ENCODE measurements at places on chromosomes 5 and 9.

- no peak for ATAC-seq
These were observed 50.3 kb downstream of the FYB1 start for GRCh38 chr5:39169081-39169480.

DNA sequence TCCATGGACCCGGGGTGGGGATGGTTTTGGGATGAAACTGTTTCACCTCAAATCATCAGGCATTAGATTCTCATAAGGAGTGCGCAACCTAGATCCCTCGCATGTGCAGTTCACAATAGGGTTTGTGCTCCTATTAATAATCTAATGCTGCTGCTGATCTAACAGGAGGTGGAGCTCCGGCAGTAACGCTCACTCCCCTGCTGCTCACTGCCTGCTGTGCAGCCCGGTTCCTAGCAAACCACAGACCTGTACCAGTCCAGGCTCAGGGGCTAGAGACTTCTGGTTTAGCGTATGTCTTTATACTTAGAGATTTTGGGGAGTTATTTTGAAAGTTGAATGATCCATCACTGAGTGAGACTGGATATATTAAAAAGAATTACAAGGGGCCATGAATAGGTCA is 50.2 kb downstream of the RICTOR start:
- ATAC-seq: peak; percentile 36

GRCh38 chr9:90219548-90220118 is 423.0 kb downstream of the DIRAS2 start:
- peak; percentile 55 for ATAC-seq

- ATAC-seq: no peak
These were observed 247.0 kb upstream of the SLC30A5 start for GRCh38 chr5:68846828-68847227.

DNA sequence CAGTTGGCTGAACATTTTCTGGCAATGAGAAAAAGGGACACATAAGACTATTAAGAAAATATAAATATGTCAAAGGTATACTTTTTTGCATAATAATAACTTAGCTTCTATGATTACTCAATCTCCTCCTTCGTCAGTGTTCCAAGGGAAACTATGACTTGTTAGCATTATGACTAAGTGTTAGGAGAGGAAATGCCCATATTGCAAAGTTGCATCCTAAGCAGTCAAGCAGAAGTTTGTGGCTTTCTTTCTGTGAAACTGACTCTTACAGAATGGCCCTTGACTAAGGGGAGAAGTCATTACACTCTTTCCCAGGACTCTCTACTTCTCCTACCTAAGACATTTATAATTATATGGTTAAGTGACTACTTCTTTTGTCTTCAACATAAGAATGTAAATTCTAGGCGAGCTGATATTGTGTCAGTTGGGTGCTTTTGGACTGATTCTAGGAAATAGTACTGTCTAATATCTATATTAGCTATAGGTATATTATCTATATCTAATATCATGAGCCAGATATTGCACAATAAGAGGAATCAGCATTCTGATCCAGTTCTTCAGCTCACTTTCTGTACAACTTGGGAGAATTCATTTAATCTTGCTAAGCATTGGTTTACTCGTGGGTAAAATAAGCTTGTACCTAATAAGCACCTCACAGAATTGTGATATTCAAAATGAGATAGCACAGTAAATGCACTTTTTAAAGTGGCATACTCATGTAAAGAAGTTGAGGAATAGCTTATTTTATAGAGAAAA is 16.4 kb upstream of the SPINK6 start:
- no peak for ATAC-seq

- no peak for ATAC-seq
These were observed 73.7 kb downstream of the PPARGC1B start for GRCh38 chr5:149803641-149804468.

DNA sequence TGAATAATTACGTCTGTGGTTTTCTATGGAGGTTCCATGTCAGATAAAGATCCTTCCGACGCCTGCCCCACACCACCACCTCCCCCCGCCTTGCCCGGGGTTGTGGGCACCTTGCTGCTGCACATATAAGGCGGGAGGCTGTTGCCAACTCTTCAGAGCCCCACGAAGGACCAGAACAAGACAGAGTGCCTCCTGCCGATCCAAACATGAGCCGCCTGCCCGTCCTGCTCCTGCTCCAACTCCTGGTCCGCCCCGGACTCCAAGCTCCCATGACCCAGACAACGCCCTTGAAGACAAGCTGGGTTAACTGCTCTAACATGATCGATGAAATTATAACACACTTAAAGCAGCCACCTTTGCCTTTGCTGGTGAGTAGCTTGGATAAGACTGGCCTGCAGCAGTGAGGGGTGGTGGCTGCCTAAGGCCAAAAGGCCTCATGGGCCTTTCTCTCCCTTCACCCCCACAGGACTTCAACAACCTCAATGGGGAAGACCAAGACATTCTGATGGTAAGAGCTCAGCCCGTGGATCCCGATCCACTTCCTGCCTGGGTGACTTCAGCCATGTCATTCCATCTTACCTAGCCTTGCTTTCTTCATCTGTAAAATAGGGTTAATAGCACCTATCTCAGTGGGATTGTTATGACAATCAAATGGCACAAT is at the start of gene IL3:
Gene IL3, plus strand, starts transcription at position 155 of the 661 bp plus-strand sequence. Its CDS starts 52 bp downstream, at position 207.
- ATAC-seq: no peak

DNA sequence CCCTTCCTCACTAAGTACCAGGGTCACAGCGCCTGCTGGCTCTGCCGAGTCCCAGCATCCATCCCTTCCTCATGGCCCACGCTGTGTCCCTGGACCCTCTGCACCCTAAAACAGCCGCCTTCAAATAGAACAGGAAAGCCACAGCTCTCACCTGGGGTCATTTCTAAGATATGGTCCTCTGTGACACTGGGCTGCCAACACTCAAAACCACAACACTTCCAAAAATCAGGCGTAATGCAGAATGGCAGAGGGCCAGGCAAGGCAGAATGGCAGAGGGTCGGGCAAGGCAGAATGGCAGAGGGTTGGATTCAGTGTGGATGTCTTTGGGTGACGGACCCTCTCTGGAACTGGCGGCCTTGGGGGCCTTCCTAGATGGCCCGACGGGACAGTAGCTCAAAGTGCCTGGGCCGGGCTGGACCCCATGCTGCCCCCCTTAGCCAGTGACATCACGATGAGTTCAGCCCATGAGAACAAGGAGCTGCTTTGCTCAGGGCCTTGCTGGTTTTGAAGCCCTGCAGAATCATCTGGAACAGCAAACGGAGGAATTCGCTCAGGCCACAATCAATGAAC is 35.3 kb downstream of the ZDHHC11B start:
- no peak for ATAC-seq

DNA sequence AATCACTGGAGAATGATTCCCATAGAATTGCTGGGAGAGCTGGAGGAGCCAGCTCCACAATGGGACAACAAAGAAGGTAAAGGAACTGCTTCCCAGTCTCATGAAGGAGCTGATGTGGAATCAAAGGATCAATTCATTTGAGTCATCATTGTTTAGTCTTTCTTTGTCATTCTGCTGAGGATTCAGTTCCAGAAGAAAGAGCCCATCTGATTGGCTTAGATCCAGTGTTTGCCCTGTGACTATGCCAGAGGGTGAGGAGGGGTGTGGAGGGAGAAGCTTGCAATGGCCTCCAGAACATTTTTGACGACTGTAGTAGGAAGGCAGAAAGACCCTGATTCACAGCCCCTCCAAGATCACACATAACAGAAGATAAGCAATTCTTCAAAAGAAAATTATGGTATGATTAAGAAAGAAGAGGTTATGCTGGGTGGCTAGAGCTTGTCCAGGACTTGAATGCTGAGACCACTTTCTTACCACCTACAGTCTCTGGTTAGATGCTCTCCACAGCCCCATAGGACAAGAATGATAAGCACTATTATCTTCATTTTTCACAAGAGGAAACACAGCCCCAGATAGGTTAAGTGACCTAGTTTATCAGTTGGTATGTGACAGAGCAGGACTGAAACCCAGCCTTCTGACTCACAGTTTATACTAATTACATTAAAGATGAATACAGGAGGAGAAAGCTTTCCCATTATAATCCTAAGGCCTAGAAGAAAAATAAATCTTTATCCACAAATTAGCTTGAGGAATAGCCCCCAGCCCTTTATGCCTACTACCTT is 363.1 kb downstream of the PRELID2 start:
- ATAC-seq: no peak

DNA sequence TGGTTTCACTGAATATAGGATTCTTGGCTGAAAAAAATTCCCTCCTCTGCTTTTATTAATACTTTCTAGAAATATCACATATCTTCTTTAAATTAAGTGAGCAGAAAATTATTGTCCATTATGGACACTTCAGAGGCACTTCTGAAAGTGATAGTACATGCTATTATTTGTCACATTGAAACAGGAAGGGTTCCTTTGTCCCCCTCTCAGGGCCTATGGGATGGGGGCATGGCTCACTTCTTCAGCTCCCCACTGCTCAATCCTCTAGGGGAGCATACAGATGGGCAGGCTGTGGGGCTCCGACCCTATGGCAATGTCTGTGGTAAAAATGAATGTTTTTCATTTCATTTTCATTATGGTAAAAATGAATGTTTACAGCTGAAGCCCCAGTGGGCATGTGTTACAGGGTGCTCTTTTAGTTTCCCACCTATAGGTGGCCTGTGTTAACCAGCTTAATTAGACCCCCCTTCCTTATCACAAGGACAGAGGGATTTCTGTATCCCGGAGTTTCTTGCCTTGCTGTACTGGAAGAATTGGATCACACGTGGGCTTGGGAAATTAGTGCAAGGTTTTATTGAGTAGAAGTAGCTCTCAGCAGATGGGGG is 1225.2 kb downstream of the PTPRD start:
- no peak for ATAC-seq

DNA sequence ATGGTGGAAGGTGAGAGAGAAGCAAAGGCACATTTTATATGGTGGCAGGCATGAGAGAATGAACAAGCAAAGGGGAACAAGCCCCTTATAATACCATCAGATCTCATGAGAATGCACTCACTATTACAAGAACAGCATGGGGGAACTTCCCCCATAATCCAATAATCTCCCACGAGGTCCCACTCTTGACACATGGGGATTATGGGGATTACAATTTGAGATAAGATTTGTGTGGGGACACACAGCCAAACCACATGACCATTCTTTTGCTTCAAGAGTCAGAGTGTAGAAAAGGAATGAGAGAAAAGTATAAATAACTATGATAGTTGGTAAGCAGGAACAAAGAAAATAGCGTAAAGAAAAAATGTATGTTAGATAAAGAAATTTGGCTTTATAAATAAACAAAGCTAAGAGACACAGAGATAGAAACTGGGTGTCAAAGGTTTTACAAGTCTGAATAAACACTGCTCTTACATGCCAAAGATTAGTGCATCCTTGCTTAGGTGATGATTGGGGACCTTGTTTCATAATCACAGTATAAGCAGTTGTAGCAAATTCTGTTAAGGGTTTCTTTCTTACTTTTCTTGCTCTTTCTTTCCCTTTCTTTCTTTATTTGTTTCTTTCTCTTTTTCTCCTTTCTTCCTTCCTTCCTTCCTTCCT is 91.9 kb upstream of the PAPPA start:
- ATAC-seq: no peak

DNA sequence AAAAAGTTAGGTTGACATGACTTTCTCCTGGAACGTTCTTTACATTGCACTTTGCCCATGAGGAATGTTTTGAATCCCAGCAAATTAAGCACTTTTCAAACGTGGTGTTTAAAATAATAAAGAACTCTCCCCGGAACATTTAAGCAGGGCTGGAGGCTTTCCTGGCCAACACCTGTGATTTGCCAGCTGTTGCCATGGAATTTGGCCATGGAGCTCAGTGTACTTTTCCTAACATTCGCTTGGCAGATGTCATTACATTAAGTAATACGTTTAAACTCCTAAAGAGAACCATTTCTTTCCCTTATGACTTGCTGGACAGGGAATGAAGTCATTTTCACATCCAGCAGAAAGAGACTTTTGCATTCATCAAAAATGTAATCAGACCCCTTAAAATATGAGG is 146.1 kb downstream of the GAS1 start:
- ATAC-seq: no peak

DNA sequence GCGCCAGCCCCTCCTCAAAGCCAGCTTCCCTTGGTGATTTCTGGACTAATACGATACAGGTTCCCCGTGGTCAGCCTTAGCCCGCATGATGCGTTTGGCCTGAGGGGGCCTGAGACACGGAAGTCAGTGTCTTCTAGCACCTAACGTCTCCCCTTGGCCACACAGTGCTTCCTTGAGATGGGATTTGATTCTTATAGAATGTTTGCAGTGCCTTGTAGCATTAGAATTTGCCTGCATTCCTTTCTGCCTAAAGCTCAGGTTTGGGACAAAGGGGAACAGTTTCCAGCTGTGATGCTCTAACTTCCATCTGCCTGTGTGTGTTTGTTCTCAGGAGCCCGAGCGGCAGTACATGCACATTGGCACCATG is 34.4 kb downstream of the CFAP90 start:
- ATAC-seq: peak; percentile 34

DNA sequence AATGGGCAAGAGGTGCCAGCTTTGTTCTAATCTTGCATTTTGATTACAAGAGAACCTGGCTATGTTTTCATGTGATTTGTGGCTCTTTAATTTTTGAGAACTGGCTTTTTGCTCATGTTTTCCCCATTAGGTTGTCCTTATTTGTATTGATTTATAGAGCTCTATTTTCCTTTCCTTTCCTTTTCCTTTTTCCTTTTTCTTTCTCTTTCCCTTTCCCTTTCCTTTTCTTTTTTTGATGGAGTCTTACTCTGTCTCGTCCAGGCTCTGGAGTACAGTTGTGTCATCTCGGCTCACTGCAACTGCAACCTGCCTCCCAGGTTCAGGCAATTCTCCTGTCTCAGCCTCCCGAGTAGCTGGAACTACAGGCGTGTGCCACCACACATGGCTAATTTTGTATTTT is 55.5 kb downstream of the GPBP1 start:
- ATAC-seq: no peak

- ATAC-seq: no peak
These were observed 14.8 kb downstream of the ATP10B start for GRCh38 chr5:160837211-160837610.

DNA sequence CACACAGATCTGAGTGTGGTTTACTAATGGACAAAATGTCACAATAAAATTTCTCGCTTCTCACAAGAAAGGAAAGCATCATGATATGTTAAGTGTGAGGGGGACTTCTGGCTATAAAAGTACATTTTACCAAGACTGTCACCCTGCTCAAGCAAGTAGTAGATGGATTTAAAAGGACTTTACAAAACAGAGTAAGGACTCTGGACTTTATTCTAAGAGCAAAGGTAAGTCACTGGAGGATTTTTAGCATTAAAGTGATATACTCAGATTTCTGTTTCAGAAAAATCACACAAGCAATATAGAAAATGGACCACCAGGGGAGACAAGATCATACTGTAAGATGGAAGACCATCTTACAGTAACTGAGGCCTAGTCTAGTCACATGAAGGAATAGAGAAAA is 19.7 kb downstream of the FANCC start:
- no peak for ATAC-seq

GRCh38 chr9:129864991-129865647 is 29.9 kb downstream of the USP20 start:
- no peak for ATAC-seq
